ENCODE measurements at places on chromosomes 7 and 10.

DNA sequence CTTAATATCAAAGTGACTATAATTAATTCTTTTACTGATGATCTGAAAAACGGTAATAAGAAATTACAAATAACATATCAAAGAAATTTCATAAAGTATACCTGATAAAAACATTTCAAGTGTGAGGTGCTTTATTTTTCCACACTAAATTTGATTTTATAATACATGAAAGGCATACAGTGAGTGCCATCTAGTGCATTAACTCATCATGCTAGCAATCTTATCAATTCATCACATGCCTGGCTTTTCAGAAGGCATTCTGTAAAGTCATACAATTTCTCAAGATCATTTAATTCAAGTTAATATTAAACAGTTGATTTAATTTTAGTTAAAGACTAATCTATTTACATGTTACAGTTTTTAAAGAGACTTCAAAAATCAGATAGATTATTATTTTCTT is 1020.9 kb downstream of the GATA3 start:
- no peak for DNase-seq

DNA sequence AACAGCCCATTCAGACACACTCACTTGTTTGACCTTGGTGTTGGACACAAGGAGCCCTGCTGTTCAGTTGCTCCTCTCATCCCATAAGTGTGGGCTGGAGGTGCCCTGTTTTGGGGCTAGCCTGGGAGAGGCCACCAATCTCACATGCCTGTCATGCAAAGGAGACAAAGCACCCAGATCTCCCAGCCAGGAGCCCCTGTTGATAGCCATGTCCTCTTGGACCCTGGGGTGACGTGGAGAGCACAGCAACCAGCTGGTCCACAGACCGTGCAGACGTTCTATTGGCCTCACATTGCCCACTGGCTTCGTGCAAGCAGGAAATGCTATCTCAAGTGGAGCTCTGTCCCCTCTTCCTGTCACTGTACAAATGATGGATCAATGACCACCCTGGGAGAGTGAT is 240.8 kb downstream of the RPS24 start:
- DNase-seq = no peak

GRCh38 chr10:71209731-71210541 is 2.4 kb upstream of the UNC5B start:
- DNase-seq = no peak

GRCh38 chr10:119859420-119860258 is 13.0 kb downstream of the MCMBP start:
- DNase-seq = peak; percentile 59

GRCh38 chr7:155787171-155787851 is 25.0 kb downstream of the SHH start:
- DNase-seq = no peak

DNA sequence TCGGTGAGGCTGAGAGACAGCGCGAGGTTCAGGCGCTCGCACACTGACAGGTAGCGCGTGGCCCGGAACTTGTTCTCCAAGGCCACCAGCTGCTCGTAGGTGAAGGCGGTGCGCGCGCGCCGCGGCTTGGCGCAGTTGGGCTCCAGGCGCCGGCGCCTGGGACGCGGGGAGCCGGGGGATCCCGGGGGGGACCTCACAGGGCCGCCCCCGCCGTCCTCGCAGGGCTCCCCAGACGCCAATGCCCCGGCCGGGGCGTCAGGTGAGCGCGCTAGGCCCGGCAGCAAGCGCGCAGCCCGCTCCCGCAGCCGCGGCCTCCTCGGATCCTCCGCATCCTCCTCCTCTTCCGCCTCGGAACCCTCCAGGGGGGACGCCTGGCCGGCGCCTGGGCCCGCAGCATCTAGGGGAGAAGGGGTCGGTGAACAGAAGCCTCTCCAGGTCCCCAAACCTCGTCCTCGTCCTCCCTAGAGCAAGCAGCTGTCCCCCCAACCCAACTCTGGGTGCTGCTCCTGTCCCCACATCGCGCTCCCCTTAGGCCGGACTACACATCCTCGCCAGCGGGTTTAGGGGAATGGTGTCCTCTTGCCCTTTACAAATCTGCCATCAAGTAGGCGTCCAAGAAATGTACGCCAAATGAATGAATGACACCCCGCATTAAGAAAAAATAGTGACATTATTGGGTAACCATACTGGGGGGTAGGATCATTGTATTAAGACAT is 1.9 kb downstream of the NKX1-2 start:
- DNase-seq = no peak

GRCh38 chr10:88831709-88832108 is 19.9 kb downstream of the ANKRD22 start:
- no peak for DNase-seq

All from astrocyte of the cerebellum (primary cell).